ENCODE measurements at places on chromosomes 1 and 21. TPM values are rescaled to one million over a fixed set of nuclear protein-coding genes. Genes with fewer than 3 reads are reported as not detected.
A peak's percentile ranks its signal among the peaks of the same experiment; 100 is the strongest.

GRCh38 chr1:64112281-64112680 is 91.1 kb upstream of the UBE2U start:
- DNase-seq, result no peak

GRCh38 chr21:38349111-38349746 is 92.4 kb downstream of the KCNJ15 start:
- no peak for DNase-seq

- DNase-seq, result no peak
These were observed 31.4 kb downstream of the KCNC4 start for GRCh38 chr1:110241516-110241915.

- no peak for DNase-seq
These were observed 1.7 kb upstream of the ANGPTL7 start for GRCh38 chr1:11187494-11187893.

GRCh38 chr21:35617491-35617890 is 442.8 kb downstream of the SETD4 start:
- no peak for DNase-seq

- no peak for DNase-seq
These were observed 406.7 kb downstream of the RPS6KC1 start for GRCh38 chr1:213457733-213458132.

DNA sequence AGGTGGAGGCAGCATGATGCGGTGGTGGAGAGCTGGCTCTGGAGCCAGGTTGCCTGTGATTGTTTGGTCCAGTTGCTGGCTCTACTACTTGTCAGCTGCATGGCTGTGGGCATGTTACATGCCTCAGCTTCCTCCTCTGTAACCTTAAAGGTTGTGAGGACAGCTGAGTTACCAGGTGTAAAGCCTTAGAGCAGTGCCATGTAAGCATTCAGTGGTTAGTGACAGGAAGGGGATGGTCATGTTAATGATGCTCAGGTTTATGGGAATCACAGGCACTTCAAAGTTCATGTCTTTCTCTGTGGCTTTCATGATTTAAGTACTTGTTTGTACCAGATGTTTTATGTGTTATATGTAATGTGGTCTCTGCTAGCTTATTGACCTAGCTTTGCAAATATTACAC is 32.6 kb downstream of the PTGFRN start:
- DNase-seq, result no peak

DNA sequence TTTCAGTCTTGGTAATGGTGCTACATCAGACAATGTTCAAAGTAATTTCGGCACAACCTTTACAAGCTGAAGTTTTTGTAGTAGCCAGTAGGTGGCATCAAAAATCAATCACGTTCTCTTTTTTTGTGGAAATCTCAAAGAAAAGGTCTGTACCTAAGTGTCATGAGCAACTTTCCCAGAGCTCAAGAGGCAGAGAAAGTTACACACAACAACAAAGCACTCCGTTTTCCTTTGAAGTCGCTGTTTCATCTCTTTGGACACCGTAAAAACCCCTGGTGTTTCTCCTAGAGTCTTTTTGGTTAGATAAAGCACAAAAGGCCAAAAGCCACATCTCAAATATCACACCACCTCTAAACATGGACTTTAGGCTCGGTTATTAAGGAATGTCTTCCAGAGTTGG is 131.6 kb downstream of the LHX8 start:
- no peak for DNase-seq

- no peak for DNase-seq
These were observed 37.7 kb upstream of the SLC30A10 start for GRCh38 chr1:219966071-219966349.

DNA sequence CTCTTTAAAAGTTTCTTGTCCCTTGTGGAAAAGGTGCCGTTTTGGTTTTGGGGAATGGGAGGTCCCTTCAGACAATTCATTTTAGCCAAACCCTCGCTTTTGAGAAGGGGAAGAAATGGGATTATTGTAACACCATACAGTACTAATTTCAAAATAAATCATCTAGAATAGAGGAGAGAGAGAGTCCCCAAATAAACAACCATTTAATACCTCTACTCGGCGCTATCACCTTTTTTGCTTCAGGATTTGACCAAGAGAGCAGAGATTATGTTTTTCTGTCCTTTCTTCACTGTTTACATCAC is 770 bp upstream of the RC3H1 start:
- DNase-seq, result no peak

DNA sequence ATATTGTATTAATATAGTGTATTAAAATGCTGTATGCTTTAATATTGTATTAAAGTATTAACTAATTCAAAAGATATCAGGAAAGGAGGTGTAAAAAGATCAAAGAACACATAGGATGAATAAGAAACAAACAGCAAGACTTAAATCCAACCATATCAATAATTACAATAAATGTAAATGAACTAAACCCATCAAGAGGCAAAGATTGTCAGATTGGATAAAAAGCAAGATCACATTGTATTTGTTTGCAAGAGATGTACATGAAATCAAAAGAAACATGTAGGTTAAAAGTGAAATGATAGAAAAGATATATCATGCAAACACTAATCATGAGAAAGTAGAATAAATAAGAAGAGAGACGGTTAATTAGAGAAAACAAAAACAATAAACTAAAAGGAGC is 34.1 kb upstream of the RAB3GAP2 start:
- DNase-seq, result no peak

DNA sequence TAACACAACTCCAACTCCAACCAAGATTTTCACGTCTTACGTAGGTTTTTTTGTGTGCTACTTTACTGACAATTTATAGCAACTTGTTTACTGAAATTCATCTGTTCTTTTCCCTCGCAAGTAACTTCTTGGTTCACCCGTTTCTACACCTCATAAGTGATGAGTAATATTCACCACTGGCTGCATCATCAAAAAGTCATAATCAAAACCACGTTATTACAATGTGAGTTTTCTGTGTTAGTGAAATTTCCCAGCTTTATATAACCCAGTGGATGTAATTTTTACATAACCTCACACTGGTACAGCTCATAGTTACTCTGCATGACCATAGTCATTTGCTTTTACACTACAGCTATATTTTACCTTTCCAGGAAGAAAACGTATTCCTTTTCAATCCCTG is 401.1 kb upstream of the LYPLAL1 start:
- no peak for DNase-seq

GRCh38 chr1:107965110-107965991 is at the start of gene VAV3:
VAV3 (minus strand) TSS chr1:107965180; CDS start chr1:107964869, 311 bp downstream.
- peak; percentile 75 for DNase-seq

ZBTB18 gene
- 33.7 TPM for total RNA-seq

CHI3L2 gene
- 2.4 TPM for total RNA-seq

RPE65 gene
- not detected for total RNA-seq

APCS gene
- not detected for total RNA-seq

CAPN9 gene
- total RNA-seq, result not detected

CLEC20A gene
- total RNA-seq, result not detected

HHIPL2 gene
- total RNA-seq, result not detected

Data from heart right ventricle (tissue), 16 donors.